ENCODE measurements at places on chromosomes 5 and 9. TPM values are rescaled to one million over a fixed set of nuclear protein-coding genes. Genes with fewer than 3 reads are reported as not detected.

DNA sequence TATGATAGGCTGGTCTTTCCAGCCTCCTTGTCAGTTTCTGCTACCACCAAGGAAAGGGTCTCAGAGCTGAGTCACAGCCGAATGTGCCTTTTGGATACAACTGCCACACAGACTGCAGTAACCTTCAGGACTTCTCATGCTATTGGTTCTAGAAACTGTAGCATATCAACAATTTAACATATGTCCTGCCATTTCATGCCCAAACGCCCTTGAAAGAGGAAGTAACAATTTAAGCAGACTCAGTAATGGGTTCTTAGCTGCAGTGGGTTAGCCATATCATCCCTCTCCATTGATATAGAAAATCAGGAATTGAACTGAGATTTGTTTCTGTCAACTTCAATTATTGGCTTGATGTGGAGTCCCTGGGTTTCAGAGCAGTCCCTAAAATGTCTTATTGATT lies 4.1 kb upstream of the CLK4 start:
- no peak for DNase-seq

DNA sequence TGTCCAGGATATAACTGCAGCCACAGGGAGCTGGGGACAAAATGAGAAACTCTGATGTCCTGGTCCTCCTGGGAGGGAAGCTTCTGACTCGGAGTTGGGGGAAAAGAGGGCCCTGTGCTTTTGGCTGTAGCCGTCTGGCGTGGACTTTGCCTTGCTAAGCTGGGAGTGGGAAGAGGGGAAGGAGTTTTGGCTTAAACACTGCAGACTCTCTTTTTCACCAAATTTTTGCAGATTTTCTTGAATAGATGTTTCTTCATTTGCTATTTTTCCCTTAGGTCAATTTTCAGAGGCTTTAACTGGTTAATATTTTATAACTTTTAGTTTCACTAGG lies 15.7 kb upstream of the MAT2B start:
- DNase-seq = no peak

GRCh38 chr5:58235299-58235698 lies 224.6 kb downstream of the PLK2 start:
- DNase-seq = no peak

DNA sequence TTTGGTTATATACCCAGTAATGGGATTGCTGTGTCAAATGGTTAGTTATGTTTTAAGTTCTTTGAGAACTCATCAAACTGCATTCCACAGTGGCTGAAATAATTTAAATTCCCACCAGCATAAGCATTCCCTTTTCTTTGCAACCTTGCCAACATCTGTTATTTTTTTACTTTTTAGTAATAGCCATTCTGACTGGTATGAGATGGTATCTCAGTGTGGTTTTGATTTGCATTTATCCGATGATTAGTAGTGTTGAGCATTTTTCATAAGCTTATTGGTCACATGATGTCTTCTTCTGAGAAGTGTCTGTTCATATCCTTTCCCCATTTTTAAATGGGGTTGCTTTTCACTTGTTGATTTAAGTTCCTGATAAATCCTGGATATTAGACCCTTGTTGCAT lies 435.7 kb upstream of the RIOK2 start:
- no peak for DNase-seq

- no peak for DNase-seq
Observed at GRCh38 chr9:38713426-38713825, 6.5 kb downstream of the FAM240B start.

GRCh38 chr9:36144309-36145232 lies 8.0 kb downstream of the GLIPR2 start:
- peak; percentile 36 for DNase-seq

- no peak for DNase-seq
Observed at GRCh38 chr9:69671311-69671878, 776 bp downstream of the APBA1 start.

DNA sequence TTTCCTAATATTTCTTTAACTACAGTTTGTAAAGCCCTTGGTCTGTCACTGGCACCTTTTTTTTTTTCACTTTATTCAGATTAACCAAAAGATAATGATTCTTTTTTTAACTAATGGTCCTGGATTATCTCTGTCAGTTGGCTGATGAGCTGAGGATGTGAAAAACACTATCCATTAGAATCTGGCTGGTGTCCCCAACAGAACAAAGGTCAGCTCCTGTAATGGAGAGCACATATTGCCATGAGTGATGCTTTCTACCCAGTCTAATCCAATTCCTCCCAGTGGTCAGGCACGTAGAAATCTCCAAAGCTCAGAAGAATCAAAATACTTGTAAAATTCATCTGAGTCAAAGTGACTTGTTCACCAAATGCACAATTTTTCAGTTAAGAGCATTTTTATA lies 491.7 kb upstream of the PIK3R1 start:
- no peak for DNase-seq

- peak; percentile 74 for DNase-seq
Observed at GRCh38 chr9:98097836-98098235, 21.2 kb downstream of the TRIM14 start.

GRCh38 chr9:117555964-117556629 lies 141.2 kb upstream of the ASTN2 start:
- peak; percentile 14 for DNase-seq

DNA sequence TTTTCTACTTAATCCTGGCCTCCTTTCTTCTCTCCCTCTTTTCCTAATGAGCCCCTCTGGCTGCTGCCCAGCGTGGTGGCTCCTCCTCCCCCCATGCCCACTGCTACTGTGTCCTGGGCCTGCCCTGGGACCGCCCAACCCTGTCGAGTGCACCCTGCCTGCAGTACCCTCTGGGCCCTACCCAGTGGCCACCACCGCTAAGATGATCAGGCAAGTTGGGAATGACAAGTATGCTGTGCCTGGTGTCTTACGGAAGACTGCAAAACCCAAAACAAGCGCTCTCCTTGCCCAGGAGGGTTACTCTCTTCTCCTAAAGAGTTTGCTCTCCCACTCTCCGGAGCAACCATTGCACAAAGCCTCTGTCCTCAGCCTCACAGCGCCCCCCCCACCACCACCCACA lies 273.7 kb downstream of the SYK start:
- no peak for DNase-seq

SLC4A9 gene
- total RNA-seq = not detected

TLR4 gene
- total RNA-seq = 2.2 TPM

ANKHD1 gene
- 239 TPM for total RNA-seq

All from natural killer cell (primary cell).